ENCODE measurements at places on chromosomes 7 and 10.

- peak; percentile 8 for DNase-seq
Observed at GRCh38 chr10:53003094-53003493, 230.5 kb upstream of the MBL2 start.

GRCh38 chr7:44858161-44858560, 10.3 kb upstream of the H2AZ2 start:
- DNase-seq = no peak

- no peak for DNase-seq
Observed at GRCh38 chr7:31476941-31477677, 36.8 kb upstream of the ITPRID1 start.

DNA sequence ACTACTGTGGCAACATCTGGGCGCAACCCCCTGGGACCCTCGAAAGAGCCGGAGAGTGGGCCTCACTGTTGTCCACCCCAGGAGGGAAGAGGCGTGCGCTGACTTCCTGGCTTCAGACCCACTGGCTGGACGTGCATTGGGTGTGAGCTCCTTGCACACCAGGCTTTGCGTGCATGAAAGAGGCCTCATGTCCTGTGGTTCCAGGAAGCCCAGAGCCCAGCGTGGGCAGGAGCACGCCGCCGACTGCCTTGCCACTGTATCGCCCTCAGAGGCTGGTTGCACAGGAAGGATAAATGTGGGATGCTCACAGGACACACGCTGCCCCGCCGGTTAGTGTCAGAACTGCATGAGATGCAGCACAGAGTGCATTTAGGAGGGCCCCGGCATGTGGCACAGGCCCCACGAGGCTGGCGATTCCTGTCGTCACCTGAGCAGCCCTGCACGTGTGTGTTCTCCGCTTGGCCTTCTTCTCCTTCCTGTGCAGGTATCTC, 8.5 kb upstream of the JAKMIP3 start:
- no peak for DNase-seq

DNA sequence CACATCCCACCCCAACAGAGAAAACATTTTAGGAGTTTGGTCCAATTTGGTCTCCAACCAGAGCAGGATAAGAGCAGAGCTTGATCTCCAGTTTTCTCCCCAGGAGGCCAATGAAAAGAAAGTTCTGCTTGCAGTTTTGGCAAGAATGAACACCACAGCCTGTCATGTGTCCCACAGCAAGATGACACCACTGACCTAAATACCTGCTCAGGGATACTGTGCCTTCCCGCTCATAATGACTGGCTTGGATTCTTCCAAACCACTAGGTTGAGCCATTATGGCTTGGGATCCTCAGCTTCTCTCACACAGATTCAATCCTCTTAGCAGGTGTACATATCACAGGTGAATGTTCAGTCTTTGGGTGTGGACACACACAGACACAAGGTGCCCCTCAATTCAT, 53.3 kb downstream of the C10orf90 start:
- no peak for DNase-seq

DNA sequence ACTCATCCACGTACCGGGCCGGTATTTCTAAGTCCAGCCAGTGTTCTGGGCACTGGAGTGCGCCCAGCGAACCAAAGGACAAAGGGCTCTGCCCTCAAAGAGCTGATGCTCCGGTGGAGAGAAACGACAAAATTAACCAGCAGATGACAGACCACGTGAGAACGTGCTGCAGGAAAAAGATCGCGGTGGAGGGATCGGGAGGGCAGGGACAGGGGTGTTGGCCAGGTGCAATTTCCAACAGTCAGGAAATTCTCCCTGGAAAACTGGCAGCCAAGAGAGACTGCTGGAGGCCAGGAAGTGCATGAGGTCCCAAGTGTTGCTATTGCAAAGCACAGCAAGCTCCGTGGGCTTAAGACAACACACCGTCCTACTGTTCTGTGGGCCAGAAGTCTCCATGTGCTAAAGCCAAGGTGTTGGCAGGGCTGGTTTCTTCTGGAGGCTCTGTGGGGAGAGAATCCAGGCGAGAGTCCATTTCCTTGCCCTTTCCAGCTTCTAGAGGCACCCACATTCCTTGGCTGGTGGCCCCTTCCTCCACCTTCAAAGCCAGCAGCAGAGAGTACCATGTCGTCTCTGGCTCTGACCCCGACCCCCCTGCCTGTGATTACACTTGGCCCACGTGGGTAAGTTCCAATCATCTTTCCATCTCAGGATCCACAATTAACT, 21.3 kb upstream of the AMZ1 start:
- no peak for DNase-seq

- no peak for DNase-seq
Observed at GRCh38 chr10:65571011-65571570, 1354.7 kb upstream of the LRRTM3 start.

DNA sequence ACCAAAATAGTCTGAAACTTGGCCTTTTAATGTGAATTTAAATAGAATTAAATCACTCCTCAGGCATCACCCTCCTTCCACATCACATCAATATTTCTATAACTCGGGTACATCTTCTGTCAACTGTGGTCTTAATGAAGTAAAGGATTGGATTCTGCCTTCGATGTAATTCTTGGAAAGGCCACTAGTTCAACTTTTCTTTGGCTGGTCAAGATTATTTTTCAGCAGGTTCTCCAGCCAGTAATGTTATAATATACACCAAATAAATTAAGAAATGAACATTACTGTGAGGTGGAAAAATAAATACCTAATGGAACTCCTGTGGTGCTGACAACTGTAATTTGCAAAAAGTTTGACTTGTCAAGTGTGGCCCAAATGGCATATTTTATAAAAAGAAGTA, 9.7 kb upstream of the SLC16A9 start:
- DNase-seq = no peak

DNA sequence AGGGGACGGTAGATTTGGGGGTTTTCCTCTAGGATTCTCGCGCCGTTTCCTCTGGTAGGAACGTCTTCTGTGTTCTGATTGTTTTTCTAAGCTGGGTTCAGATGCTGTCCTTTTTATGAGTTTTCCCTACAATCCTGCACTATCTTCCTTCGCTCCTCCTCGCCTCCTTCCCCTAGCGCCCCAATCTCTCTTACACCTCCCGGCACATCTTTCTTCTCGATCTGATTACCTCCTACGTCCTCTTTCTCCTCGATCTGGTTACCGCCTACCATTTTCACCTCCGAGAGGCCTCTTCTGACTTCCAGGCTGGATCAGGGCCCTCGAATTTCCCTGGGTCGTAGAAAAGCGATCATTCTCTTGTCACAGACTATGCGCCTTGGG, 413 bp downstream of the BUD31 start:
- no peak for DNase-seq

GRCh38 chr10:77420947-77421523, 216.6 kb downstream of the KCNMA1 start:
- no peak for DNase-seq

GRCh38 chr7:151035026-151035717, 6.9 kb downstream of the ABCB8 start:
- DNase-seq = no peak

DNA sequence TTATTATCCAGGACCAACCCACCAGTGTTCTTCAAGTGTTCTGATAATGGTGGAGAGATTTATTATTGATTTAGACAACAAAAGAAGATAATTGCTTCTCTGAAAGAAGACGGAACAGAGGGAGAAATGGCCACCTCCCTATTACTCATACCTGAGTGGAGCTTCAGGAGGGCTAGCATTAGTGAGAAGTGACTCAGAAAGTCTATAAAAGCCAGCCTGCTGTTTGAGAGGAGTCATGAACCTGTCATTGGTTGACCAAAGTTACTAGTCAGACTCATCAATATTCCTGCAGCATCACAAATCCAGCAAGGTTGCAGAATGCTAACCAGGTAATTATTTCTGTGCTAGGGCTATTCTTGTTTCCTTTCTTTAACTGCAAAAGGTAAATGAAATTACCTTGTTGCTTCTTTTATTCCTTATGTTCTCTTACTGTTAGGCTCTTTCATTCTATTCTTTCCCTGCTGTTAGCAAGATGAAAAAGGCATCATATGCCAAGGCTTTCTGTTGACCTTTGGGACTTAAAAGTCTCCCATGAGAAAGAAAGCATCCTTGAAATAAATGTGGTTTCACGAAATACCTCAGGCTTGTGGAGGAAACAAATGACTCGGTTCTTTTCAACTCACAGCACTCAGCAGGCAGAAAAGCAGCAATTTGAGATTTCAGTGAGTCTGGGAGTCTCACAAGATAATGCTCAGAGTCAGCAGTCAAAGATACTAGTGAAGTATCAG, 256.4 kb upstream of the PHYHIPL start:
- no peak for DNase-seq

DNA sequence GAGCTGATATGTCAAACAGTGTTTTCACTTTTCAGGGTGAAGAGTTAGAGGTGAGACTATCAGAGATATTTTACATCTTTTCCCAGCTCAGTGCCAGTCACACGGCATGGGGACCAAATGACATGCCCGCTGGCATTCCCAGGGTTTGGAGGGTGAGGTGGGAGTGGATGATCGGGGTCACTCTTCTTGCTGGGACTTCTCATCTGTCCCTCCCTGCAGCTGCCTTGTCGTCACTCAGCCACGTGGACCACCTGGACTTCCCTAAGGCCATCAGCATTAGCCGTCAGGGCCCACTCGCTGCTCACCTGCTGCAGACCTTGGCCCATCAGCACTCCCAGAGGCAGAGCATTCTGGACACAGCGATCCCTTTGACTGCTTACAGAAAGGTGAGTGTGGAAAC, 301.8 kb downstream of the DNAJB6 start:
- no peak for DNase-seq

DNA sequence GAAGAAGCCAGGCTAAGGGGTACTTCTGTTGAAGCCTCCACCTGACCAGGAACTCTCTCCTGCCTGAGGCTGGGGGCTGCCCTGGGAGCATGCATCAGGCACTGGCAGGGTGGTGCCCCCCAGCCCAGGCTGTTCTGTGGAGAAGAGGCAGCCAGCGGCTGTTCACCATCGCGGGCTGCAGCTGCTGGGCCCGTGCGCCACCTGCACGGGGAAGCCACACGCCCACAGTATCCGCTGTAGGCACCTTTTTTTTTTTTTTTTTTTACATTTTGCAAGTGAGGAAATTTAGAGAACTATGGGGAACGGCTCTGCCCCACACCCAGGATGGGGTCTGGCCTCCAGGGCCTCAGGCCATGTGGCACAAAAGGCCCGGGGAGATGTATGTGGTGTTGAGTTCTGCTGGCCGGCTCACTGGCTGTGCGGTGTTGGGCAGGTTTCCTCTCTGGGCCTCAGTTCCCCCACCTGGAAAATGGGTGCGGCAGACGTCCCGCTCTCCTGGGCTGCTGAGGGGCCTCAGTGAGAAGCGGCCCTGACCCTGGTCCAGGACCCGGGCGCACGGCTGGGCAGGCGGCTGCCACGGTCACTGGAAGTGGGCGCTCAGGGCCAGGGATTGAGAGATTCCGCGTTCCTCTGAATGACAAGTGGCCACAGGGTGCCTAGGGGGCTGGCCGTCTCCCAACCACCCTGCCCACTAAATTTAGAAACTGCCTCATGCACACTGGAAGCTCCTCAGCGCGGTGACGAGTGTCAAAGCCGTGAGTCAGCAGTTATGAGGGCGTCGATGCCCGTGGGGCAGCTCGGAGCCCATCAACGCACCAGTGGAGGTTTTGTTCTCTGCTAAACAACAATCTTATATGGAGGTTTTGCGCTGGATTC, 8.8 kb upstream of the INTS1 start:
- no peak for DNase-seq

DNA sequence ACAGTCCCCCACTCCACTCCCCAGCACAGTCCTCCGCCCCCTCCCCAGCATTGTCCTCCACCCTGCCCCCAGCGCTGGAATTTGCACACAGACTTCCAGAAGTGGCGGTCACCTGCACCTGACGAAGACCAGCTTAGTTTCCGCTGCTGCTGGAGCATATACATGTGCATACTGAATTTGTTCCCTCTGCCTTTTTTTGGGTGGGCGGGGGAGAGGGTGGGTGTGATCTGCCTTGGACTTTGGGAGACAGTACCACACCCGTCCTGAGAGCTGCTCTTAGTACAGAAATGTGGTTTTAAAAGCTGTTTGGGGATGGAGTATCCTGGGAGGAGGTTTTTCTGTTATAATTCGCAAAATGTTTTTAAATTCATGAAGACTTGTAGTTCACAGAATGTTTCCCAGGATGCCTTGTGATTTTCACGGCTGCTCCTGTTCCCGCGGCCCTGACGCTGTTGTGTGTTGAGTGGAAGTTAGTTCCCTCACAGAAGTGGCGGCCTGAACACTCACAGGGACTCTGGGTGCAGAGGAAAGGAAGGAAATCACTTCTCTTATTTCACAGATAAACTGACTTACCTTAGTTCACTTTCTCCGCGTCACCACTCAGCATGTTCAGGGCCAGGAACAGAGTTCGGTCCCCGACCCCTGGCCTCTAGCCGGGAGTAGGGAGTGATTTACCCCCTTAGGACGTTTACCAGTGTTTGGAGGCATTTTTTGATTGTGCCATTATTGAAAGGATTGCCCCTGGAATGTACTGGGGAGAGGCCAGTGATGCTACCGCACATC, 18.6 kb downstream of the PFKP start:
- no peak for DNase-seq

DNA sequence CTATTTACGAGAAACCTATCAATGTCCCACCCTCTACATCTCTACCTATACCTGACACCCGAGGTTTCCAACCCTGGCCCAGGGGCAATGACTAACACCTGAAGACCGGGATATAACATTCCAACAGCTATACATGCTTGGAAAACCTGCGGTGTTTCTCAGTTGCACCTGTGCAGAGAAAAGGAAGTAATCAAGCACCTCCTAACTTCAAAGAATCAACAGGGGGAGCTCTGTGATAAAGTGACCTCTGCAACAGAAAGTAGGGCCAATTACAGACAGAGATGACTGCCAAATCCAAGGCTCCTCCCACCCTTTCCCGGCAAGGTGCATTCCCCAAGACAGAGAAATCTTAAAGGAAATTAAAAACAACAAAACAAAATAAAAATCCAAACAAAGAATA, 41.3 kb downstream of the CCDC6 start:
- DNase-seq = no peak
